ENCODE measurements at places on chromosomes 5 and 9. TPM values are rescaled to one million over a fixed set of nuclear protein-coding genes. Genes with fewer than 3 reads are reported as not detected.

IL7R gene
- 1.4 TPM for total RNA-seq

SCGB3A2 gene
- not detected for total RNA-seq

DAB2IP gene
- 40.0 TPM for total RNA-seq

FAM81B gene
- not detected for total RNA-seq

CD180 gene
- total RNA-seq = not detected

STXBP1 gene
- total RNA-seq = 14.8 TPM

TLR4 gene
- total RNA-seq = not detected

CDH12 gene
- total RNA-seq = not detected

BAAT gene
- 0.05 TPM for total RNA-seq

KLF9 gene
- total RNA-seq = 11.6 TPM

SSBP2 gene
- total RNA-seq = 13.8 TPM

TMEM215 gene
- not detected for total RNA-seq

SPINK13 gene
- not detected for total RNA-seq

TRIM14 gene
- 19.6 TPM for total RNA-seq

FCHO2 gene
- 10.2 TPM for total RNA-seq

IPPK gene
- total RNA-seq = 25.3 TPM

C9orf153 gene
- not detected for total RNA-seq

PCDHB6 gene
- 0.14 TPM for total RNA-seq

INSL6 gene
- total RNA-seq = not detected

QRFP gene
- not detected for total RNA-seq

ENHO gene
- total RNA-seq = not detected

FAM219A gene
- 9.7 TPM for total RNA-seq

MLANA gene
- total RNA-seq = not detected

SLC2A6 gene
- total RNA-seq = 15.5 TPM

STK10 gene
- 12.1 TPM for total RNA-seq

PHYHD1 gene
- total RNA-seq = 6.3 TPM

PTGS1 gene
- total RNA-seq = 4.2 TPM

KIF3A gene
- total RNA-seq = 5.1 TPM

IL31RA gene
- 0.28 TPM for total RNA-seq

ECPAS gene
- 63.6 TPM for total RNA-seq

IL9 gene
- total RNA-seq = not detected

IFNA7 gene
- not detected for total RNA-seq

SPATA31C1 gene
- not detected for total RNA-seq

GARIN3 gene
- not detected for total RNA-seq

TMEM252 gene
- total RNA-seq = not detected

VLDLR gene
- total RNA-seq = 11.8 TPM

KCNV2 gene
- total RNA-seq = not detected

Data from airway epithelial cell (primary cell).